A172 (cell line): ENCODE measurements at places on chromosomes 11 and 22. TPM values are rescaled to one million over a fixed set of nuclear protein-coding genes. Genes with fewer than 3 reads are reported as not detected.
A peak's percentile ranks its signal among the peaks of the same experiment; 100 is the strongest.

GRAP2 gene
- total RNA-seq: not detected in 2 replicates

- no peak for DNase-seq
Measured at GRCh38 chr11:126519764-126520734, 164.6 kb downstream of the ST3GAL4 start.

DNA sequence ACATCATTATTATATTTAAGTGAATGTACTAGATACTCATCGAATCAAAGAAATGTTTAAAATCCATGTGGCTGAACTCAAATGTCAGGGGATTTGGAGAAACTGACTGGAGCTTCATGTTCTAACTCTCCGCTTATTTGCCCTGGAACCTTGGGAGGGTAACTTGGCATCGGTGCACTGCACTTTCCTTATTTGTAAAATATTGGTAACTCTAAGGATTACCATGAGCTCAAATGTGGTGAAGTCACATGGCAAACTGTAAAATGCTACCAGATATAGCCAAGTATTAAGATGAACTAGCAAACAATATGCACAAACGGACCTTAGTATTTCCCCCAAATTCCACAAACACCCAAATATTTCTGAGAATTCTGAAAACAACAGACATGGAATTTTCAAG lies 75.6 kb downstream of the ETS1 start:
- DNase-seq: no peak

DNA sequence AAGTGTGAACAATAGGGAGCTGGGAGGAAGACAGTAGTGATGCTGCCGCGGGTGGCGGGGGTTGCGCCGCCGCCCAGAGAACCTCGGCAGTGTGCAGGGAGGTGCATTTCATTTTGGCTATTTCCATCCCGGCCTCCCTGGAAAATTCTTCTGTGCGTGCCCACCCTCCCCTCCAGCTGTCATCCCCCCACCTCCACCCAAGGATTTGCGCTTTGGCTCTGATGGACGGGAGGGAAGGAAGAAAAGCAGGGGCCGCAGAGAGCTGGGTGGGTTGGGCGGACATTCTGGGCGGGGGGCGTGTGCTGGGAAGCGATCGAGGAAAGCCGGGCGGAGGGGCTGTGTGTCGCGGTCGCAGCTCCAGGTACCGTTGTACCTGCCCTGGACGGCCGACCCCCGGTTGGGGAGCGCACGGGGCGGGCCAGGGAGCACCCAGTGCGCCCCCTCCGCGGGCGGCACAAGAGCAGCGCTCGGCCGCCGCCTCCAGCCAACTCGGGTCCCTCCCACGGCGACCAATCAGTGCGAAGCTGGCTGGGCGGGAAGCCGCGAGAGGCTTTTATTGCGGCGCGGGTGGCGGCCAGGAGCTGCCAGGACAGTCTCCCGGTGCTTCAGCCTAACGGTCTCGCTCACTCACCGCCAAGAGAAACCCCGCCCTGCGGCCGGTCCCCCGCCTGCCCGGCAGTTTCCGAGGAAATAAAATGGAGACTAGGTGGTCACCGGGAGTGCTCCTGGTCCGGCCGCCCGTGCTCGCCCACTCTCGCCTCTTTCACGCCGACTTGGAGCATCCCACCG lies 1.6 kb downstream of the NCAM1 start:
- DNase-seq: peak; percentile 47

MIOX gene
- not detected in 2 replicates for total RNA-seq

DNA sequence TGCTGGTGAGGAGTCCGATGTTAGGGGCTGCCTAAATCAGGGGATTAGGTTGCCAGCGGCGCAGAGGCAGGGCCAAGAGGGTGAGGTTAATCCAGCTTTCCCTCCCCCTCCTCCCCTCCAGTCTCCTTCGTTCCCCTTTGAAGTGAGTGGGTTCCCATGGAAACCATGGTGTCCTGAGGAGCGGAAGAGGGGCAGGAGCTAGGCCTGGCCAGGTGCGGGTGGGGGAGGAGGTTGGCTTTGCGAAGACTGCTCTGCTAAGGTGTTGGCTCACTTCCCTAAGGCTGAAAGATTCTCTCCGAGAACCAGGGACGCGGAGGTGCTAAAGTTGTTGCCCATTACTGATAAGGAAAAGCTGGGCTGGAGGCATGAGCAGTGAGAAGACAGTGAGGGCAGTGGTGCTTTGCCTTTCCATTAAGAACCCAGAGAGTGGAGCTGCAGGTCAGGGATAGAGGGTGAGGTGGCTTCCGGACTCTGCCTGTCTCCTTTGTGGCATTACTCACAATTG lies 124.6 kb downstream of the FEZ1 start:
- DNase-seq: no peak

DNA sequence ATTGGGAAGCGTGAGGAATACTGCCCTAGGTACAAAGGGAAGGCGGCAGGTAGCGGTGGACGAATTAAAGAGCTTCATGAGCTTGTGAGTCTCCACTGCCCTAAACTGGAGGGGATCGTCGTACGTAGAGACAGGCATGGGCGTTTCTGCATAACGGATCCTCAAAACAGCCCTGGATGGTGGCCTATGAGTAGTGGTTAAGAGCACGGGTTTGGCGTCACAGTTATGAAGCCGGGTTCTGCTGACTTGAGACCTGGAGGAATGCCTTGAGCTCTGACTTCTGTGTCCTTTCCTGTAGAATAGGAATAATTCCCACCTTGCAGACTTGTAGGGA lies 335 bp downstream of the TMEM138 start:
- DNase-seq: no peak

DNA sequence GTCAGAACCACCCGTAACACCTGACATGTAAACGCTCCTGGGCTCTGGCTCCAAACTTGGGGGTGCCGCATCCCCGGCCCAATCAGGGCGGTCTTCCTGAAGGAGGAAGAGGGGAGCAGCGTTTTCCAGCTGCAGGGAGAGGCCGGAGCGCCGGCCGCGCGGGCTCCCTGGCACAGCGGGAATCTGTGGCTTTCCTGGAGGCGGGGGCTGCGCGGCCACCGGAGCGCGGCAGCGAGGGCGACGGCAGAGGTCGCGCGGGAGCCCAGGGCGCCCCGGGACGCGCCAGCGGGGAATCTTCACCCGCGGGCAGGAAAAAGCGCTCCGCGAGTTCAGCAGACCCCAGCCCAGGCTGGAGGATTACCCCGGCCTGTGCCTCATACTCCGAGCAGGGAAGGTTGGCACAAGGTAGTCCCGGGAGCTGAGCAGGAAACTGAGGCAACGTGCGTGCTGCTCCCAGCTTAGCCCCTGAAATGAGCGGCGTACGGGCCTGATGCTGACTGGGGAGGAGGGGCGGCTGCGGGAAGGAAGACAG lies 600 bp upstream of the ESAM start:
- no peak for DNase-seq

DNA sequence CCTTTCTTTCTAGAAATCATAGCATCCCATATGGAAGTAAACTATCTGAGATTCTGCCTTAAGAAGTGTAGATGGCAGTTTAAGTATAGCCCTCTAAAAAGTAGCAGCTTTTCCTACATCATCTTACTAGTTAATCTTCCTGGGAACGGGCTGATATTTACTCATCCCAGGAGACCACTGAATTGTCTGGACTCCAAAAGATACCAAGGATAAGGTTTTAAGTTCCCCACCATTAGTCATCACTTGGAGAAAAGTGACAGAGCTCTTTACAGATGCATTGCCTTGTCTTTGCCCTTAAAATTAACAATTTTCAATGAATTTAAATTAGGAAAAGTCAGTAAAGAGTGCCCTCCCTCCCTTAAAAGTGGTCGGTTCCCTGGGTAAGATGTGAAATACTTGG lies 129.5 kb downstream of the MAML2 start:
- DNase-seq: peak; percentile 76

DNA sequence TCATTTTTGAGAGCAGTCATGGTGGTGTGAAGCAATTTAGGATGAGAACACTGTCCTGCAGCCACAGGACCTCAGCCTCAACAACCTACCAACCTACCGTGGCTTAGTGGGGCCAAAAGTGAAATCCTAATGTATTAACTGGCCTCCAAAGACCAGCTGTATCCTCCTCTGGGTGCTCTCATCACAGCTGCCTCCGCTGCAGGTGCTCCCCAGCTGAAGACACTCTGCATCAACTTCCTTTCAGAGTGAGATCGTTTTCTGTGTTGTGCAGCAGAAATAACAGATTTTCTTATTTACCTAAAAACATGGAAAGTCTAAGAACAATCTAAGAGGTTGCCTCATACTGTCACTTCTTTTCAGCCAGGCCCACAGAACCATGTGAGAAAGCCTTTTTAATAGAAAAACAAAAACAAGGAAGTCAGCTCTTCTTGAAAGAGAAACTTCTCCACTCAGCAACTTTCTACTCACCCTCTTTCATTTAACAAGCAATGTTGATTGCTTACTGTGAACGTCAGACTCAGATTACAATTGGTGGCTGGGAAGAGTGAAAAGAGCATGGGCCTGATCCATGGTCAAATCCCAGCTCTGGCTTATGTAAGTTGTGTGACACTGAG lies 136.1 kb downstream of the TENM4 start:
- no peak for DNase-seq

- no peak for DNase-seq
Measured at GRCh38 chr11:69365558-69365957, 71.6 kb downstream of the MYEOV start.

DNA sequence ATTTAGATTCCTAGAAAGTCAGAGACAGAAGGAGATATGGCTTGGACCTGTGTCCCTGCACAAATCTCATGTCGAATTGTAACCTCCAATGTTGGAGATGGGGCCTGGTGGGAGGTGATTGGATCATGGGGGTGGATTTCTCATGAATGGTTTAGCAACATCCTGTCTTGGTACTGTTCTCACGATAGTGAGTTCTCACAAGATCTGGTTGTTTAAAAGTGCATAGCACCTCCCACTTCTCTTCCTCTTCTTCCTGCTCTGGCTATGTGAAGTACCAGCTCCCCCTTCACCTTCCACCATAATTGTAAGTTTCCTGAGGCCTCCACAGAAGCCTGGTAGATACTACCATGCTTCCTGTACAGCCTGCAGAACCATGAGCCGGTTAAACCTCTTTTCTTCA lies 27.6 kb upstream of the PAMR1 start:
- DNase-seq: no peak

TAF6L gene
- total RNA-seq: 28.0 TPM in 2 replicates
